ENCODE measurements at places on chromosomes 3 and 15.
A peak's percentile ranks its signal among the peaks of the same experiment; 100 is the strongest.

GRCh38 chr3:118533676-118534075 is 501.0 kb downstream of the IGSF11 start:
- DNase-seq: no peak

- peak; percentile 12 for DNase-seq
Measured at GRCh38 chr15:68578175-68578979, 416 bp upstream of the CORO2B start.

GRCh38 chr3:138467931-138468330 is 33.5 kb downstream of the ESYT3 start:
- no peak for DNase-seq

DNA sequence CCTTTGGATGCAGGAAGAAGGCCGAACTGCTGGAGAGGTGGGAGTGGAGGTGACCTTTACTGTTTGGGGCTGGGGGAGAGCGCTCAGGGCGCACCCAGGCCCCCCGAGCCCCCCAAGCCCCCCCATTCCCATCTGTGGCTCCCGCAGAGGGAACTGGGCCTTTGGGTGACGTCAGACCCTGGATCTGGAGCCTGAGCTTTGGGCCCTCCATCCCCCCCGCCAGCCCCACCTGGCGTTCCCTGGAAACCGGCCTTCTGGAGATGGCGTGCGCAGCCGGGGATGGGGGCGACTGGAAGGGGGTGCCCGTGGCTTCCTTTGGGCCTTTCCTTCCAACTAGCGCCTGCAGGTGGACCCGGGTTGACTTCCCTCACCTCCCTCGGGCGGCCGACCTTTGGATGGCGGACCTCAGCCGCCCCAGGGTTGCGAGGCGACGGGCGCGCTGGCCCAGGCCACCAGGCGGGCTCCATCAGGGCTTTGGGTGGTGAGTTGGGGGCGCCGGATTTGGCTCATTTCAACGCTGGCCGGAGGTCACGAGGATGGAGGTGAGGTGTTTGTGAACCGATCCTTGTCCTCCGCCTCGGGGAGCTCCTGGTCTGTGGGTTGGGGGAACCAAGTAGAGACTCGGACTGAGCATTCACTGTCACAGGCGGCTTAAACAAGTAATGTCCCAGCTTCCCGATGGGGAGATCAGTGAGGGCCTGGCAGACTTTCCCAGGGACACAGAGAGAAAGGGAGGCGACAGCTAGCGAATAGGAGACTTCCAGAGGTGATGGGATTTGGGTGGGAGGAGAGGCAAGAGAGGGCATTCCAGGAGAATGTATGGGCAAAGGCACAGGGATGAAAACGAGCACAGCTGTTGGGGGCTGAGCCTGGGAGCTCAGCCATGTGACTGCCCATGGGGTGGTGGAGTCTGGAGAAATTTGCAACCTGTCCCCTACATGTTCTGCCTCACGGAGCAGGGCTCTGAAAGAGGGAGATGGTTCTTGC is 709 bp downstream of the SCAMP5 start:
- no peak for DNase-seq

DNA sequence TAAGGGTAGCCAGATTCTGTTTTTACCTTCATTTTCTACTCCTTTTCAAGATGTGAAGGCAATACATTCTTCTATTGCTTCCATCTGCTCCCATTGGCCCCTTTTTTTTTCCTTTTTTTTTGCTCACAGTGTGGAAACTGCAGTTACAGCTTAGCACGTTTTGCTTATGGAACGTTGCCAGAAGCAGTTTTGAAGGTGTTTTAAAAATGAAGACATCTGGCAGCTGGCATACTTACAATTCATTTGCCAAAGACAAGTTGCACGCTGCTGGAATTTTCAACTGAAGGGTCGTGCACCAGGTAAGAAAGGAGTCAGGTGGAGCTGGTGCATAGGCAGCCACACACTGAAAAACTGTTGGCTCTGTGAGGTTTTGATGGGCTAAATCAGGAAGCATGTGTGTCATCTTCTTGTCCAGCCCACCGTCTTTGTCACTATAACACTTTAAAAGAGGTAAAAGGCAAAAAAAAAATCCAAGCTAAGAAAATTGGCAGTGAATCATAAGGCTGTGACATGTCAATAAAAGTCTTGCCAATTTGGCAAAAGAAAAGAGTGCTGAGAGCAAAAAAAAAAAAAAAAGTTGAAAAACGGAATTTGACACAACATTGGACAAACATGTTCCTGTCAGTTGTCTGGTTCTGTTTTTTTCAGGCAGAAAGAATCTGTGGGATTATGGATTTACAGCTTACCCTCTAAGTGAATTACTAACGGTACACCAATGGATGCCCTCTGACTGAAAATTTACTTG is 225.4 kb upstream of the SOX2 start:
- DNase-seq: no peak

DNA sequence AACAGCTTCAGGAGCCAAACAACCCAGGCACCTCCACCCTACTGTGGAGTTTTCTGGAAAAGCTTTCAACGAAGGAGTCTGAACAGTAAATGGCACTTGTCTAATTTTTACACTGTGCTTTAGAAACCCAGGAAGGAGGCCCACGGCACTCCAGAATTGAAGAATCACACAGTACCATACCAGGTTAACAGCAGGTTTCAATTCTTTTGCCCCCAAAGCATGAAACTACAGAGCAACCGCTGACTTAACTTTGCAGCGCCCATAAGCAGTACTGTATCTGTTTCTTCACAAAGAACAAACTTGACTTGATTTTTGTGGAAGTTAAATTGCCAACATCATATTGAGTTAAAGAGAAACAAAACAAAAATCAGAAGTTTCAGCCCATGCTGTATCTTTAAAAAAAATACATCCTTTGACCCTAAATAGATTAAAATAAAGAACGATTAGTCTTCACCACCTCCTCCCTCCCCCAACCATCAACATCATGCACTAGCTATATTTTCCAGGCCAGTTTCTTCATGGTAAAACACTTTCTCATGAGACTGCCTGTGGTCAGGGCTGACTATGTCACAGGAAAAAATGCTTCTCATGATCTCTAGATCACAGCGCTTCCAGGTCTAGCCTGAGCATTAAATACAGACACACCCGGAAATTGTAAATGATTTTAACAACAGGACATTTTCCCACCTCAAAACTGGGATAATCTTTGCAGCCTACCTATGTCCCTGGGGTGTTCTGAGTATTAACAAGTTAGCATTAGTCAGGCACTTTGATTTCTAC is 456.3 kb downstream of the FOXP1 start:
- DNase-seq: no peak

DNA sequence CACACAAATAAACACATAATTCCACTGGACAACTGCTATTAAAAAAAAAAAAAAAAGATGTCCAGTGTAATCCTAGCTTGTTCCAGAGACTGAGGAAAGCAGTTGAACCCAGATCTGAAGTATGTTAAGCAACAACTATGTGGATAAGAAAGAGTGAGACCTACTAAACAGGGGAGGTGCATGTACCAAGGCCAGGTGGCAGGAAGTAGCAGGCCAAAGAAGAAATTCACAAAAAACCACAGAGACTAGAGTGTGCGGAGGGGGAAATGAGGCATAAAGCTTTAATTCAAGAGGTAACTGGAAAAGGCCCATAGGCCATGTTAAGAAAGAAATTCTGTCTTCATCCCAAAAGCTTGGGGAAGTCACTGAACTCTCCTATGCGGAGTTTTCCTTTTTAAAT is 490.0 kb downstream of the NAALADL2 start:
- no peak for DNase-seq

DNA sequence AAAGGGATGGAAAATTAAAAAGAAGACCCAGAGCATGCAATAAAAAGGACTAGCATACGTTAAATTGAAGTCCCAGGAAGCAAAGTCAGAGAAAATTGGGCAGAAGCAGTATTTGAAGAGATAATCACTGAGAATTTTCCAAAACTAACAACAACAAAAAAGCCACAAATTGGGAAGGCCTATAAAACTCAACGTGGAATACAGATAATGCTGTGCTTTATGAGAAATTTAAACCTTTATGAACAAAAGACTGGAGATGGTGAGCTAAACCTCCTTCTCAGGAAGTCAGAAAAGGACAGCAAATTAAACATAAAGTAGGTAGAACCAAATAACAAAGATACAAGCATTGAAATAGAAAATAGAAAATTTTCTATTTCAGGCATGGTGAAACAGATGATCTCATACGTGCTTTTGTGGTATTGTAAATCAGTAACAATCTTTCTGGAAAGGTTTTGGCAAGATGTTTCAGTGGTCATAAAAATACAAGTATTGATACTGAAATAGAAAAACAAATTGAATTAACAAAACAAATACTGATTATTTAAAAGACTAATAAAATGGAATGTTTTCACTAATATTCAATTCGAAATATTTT is 55.6 kb downstream of the LYSMD4 start:
- DNase-seq: no peak

DNA sequence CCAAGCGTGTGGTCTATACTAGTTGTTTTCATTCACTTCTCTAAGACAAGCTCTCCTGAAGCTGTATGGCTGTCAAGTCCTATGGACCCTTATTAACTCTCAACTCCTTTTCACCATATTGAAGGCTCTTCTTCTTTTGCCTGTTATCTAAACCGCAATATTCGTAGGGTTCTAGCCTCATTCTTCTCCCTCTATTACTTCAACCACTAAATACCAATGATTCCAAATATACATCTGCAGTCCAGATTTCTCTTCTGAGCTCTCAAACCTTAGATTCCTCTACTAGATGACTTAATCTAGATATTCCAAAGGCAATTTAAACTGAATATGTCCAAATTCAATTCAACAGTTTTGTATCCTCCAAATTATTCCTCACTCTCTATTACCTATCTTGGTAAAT is 24.6 kb downstream of the AQR start:
- DNase-seq: no peak

Measured in activated naive CD4-positive, alpha-beta T cell (primary cell).